Cerebellar nuclear complex (tissue), 1 donor: ENCODE measurements at places on chromosomes 16 and 17.

- no peak for DNase-seq
These were observed 4.6 kb upstream of the STAT3 start for GRCh38 chr17:42392692-42393415.

GRCh38 chr17:51341457-51341856 is 81.1 kb downstream of the UTP18 start:
- no peak for DNase-seq

DNA sequence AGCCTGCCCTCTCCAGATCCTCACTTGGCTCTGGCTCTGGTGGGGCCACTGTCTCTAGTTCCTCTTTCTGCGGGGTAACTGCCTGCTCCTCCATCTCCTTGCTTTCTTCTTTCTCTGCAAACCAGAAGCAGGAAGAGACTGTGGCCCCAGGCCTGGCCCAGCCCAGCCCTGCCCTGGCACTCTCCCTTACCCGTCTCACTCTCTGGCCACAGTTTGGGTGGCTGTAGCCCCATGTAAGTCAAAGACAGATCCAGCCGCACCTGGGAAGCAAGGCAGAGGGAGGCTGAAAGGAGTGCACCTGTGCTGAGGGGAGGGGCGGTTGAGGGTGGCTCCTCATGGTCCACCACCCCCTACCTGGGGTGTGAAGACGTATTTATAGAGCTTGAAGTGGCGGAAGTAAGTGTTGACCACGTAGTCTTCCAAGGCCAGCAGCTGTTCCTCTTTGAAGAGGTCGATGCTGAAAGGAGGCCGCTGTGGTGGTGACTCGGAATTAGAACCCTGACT is 2.8 kb downstream of the CFAP119 start:
- no peak for DNase-seq

DNA sequence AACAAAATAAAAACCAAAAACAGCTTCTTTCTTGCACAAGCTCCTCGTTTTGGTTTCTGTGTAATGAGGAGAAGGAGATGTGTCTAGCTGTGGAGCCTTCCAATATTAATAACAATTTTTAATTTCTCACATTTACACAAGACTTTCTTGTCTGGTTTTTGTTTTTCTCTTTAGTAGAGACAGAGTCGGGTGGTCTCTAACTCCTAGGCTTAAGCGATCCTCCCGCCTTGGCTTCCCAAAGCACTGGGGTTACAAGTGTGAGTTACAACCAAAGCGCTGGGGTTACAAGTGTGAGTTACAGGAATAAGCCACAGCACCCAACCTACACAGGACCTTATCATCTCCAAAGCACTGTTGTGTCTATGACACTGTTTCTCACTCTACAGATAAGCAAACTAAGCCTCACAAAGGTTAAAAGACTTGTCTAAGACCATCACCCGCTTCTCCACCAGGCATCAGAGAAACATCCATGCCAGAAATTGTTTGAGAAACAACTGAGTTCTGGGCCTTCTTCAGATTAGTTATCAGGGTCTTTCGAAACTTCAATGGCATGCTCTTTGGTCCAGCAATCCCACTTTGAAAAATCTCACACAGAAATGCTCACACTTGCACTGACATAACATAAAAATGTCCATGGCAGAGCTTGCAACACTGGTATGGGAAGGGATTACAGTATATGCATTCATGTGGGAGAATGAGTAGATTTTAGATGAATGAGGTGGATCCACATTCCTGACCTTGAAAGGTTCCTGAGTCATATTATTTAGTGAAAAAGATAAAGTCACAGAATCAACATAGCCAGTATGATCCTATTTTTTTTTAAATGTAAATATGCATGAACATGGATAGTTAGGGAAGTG is 3.9 kb downstream of the ABAT start:
- DNase-seq = no peak

- no peak for DNase-seq
These were observed 1.1 kb upstream of the CHAD start for GRCh38 chr17:50469671-50470305.

DNA sequence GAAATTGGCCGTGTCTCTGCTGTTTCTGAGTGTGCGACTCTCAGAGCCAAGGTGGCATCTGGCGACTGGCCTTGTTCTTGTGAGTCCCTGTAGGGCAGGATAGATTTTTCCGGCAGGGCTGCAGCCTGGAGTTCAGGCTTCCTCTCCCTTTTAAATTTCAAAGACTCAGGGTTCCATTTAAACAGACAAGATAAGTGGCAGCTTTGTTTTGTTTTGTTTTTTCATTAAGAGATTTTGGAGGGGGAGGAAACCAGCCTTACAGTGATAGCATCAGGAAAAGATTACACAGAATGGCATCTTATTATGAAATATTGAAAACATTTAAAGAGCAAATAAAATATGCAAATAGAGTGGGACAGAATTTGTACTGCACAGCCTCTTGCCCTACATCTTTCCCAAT is 151.3 kb downstream of the RPTOR start:
- DNase-seq = peak; percentile 85

DNA sequence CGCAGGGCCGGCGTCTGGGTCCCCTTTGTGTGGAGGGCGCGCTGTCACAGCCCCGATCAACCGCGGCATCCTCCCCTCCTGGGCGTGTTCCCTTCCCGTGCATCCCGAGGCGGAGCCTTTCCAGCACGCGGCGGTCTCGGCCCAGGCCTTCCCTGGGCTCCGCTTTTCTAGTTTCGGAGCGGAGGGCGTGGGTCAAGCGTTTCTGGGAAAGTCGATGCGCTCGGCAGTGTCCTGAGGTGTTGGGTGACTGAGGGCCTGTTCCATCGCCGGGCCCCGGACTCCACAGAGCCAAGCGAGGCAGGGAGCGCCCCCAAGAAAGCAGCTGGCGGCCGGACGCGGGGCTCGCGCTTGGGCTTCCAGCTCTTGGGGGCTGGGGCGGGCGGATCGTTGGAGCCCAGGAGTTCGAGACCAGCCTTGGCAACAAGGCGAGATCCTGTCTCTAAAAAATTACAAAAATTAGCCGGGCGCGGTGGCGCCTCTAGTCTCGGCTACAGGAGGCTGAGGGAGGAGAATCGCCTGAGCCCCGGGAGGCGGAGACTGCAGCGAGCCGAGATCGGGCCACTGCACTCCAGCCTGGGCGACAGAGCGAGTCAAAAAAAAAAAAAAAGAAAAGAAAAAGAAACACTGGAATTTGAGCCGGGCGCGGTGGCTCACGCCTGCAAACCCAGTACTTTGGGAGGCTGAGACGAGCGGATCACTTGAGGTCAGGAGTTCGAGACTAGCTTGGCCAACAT is 806 bp downstream of the IFT140 start:
- DNase-seq = no peak

DNA sequence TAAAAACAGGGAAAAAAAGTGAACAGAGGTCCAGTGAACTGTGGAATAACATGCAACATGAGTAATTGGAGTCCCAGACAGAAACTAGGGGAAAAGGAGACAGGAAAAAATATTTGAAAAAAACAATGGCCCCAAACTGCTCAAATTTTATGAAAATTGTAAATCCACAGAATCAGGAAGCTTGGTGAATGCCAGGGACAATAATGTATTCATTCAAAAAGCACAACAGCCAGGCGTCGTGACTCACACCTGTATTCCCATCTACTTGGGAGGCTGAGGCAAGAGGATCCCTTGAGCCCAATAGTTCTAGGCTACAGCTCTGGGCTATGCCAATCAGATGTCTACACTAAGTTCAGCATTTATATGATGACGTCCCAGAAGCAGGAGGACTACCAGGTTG is 23.7 kb downstream of the NCOR1 start:
- no peak for DNase-seq

DNA sequence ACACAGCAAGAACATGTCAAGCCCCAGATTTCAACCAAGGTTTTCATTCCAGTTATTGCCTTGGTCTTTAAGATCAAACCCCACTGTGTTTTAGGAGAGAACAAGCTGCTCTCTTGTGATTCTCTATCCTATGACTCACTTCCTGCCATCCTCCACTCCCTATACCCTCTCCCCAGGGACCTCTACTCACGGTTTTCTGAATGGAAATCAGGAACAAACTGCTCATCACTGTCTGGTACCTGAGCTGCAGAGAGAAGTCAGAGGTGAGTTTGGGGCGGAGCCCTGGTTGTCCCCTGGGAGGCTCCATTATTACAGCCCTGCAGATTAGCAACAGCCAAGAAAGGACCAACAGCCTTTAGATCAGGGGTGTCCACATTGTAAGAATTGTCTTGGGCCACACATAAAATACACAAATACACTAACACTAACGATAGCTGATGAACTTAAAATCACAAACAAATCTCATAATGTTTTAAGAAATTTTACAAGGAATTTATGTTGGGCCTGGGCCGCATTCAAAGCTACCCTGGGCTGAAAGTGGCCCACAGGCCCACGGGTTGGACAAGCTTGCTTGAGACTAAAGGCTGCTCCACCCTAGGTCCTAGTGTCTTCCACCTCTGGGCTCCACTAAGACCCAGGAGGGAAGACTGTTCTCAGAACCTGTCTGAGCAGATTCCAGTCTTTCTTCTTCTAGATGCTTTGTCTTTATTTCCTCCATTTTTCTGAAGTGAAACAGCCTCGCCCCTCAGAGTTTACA is 9.7 kb downstream of the ETV4 start:
- DNase-seq = no peak

DNA sequence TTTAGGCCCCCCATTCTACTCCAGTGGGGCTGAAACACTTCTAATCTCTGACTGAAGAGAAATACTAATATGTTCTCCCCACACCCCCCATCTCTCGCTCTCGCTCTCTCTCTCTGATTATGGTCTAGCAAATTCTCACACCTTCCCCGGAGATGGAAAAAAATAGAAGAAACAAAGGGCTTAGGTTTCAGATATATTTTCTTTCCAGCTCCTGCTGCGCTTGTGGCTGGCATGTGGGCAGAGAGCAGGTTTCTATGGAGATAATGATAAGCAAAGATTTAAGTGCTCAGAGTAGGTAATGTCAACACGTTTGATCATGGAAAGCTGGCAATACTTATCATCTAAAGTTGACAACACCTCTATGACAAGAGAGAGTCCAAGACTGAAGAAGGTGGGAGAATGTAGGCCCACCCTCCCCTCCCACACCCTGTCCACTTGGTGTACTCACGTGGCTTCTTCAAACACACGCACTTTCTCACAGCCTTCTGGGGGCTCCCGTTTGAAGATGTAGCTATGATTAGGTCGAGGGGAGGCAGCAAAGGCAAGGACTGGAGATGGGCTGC is 8.0 kb upstream of the SLC35B1 start:
- DNase-seq = no peak

- no peak for DNase-seq
These were observed 46.3 kb downstream of the VMP1 start for GRCh38 chr17:59753522-59754467.

DNA sequence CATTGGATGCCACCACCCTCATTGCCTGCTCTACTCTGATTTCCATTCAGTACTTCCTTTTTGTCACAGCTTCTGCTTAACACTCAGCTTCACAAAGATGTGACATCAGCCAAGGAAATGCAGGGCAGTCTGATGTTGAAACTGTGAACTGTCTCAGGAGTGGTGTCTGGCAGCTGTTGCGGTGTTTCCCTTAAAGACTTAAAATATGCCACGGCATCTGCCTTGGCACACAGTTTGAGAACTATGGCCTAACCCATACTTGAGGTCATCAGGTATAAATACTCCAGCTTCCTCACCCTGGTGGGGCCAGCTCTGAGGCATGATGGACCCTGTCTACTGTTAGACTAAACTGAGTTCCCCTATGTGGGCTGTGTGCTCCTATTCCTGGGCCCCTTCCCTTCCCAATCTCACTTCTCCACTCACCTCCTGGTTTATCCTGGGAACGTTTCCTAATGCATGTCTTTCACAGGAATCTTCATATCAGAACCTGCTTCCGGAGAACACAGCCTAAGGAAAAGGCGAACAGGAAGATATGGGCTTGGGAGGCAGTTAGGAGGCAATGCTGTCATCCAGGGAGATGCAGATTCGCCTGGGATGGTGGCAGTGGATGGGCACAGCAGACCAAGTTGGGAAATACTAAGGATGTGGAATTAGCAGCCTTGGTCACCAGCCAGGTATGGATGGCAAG is 96.5 kb downstream of the WSCD1 start:
- DNase-seq = no peak

GRCh38 chr16:48592839-48593429 is 17.0 kb downstream of the N4BP1 start:
- no peak for DNase-seq

- DNase-seq = no peak
These were observed 1496.7 kb downstream of the CDH11 start for GRCh38 chr16:63625126-63625525.

DNA sequence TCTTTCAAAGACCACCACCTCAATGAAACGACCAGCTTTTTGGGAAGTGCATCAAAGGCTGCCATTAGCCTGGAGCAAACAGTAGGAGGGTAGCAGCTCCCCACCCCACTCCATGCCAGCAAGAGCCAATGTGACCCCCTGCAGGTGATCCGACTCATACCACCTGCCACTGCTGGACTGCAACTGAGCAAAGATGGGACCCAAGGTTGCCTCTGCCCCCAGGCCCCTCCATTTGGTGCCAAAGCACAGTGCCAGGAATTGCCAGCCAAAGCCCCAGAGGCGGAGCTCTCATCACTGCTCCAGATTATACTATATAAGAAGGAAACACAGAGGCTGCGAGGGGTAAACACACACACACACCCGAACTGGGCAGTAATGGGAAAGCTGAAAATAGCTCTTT is 8.3 kb downstream of the PITPNM3 start:
- DNase-seq = no peak

DNA sequence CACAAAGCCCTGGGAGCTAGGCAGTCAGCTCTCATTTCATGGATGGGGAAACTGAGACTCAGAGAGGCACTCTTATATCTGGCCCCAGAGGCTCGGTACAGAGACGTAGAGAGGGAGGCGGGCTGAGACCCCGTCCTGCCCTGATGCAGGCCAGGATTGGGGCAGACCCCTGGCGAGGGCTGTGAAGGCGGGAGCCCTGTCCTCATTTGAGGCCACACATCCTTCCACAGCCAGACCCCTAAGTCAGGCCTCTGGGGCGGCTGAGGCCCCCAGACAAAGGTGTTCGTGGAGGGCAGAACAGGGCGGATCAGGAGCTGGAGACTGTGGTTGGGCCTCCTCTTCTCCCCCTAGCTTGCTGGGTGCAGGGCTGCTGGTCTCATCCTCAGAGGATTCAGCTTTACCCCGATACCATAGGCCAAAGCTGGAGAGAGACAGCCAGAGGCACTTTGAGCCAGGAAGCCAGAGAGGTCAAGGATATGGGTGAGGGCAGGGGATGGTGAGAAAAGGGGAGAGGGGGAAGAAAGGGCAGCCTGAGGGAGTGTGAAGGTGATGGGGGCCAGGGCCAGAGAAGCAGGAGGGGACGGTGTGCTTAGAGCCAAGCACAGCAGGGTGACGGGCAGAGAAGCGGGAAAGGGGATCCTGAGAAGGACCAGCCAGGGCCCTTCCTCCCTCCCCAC is 805 bp upstream of the SCARF1 start:
- no peak for DNase-seq

- no peak for DNase-seq
These were observed 165.8 kb downstream of the MAF start for GRCh38 chr16:79434771-79435170.

GRCh38 chr16:65294165-65294564 is 172.3 kb upstream of the CDH11 start:
- no peak for DNase-seq

- no peak for DNase-seq
These were observed 536.5 kb downstream of the CDH11 start for GRCh38 chr16:64585367-64585766.

DNA sequence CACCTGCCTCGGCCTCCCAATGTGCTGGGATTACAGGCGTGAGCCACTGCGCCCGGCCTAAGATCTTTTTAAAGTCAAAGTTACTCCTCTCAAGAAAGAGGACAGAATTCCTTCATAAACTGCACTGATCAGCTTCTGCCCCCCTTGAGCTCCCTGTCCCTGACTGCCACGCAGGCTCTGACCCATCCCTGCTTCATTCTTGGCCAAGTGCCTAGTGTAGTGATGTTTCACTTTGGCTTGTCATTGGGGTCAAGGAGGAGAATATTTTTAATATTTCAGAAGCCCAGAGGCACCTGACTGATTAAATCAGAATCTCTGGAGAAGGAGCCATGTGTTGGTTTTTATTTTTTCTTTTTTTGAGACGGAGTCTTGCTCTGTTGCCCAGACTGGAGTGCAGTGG is 9.1 kb downstream of the MRM1 start:
- DNase-seq = no peak
